ENCODE measurements at places on chromosomes 13 and 19. TPM values are rescaled to one million over a fixed set of nuclear protein-coding genes. Genes with fewer than 3 reads are reported as not detected.

GRCh38 chr19:45395821-45396617, 8.8 kb downstream of the PPP1R13L start:
- no peak for DNase-seq
- H3K4me1 ChIP-seq, result peaks cover 3% of the 10 kb centered on the region

DNA sequence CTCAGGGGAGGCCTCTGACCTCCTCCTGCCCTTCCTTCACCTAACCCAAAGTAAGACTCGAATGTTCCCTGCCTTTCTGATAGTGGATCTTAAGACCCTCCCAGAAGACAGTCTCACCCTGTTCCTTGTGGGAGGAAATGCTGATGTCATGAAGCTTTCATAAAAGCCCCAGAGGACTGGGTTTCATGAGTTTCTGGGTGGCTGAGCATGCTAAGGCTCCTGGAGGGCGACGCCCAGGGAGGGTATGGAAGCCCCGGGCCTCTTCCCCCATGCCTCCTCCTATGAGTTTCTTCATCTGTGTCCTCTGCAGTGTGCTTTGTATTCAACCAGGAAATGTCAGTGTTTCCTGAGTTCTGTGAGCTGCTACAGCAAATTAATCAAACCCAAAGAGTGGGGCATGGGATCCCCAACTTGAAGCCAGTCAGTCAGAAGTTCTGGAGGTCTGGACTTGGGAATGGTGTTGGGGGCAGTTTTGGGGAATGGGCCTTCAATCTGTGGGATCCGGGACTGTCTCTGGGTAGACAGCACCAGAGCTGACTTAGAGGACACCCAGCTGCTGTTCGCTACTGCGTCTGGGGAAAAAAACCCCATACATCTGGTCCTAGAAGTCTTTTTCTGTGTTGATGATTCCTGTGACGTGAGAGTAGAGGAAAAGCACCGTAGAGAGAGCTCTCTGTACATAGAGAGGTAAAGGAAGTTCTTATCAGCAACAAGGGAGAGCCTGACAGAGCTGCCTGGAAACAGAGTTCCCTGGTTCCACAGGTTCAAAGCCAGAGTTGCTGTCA, 2.0 kb upstream of the LILRB2 start:
- no peak for DNase-seq
- H3K36me3 ChIP-seq, result no peaks in the 10 kb centered on the region
- H3K4me3 ChIP-seq, result no peak overlapping the region
- H3K27me3 ChIP-seq, result no peaks in the 10 kb centered on the region
- H3K4me1 ChIP-seq, result no peaks in the 10 kb centered on the region

- no peak overlapping the region for H3K27ac ChIP-seq
- no peak for DNase-seq
- no peaks in the 10 kb centered on the region for H3K36me3 ChIP-seq
- H3K4me1 ChIP-seq, result no peaks in the 10 kb centered on the region
These were observed 136.8 kb downstream of the DCLK1 start for GRCh38 chr13:35994131-35994966.

GRCh38 chr19:20182222-20182785, 15.3 kb downstream of the ZNF486 start:
- no peak overlapping the region for H3K27ac ChIP-seq
- H3K36me3 ChIP-seq, result no peaks in the 10 kb centered on the region
- H3K4me1 ChIP-seq, result no peaks in the 10 kb centered on the region
- no peak overlapping the region for H3K4me3 ChIP-seq

Gene FGF22
- total RNA-seq, result not detected

Gene PRTN3
- total RNA-seq, result not detected

GRCh38 chr13:59527500-59527899, 636.2 kb downstream of the DIAPH3 start:
- H3K4me1 ChIP-seq, result no peaks in the 10 kb centered on the region
- no peaks in the 10 kb centered on the region for H3K27me3 ChIP-seq
- H3K36me3 ChIP-seq, result no peaks in the 10 kb centered on the region
- no peak overlapping the region for H3K4me3 ChIP-seq

Gene SIGLEC8
- 0.32 TPM for total RNA-seq

GRCh38 chr13:97276862-97277269, 54.7 kb downstream of the MBNL2 start:
- peak overlapping the region; percentile 11 for H3K27ac ChIP-seq
- H3K4me3 ChIP-seq, result no peak overlapping the region
- no peak for DNase-seq
- no peaks in the 10 kb centered on the region for H3K27me3 ChIP-seq
- H3K36me3 ChIP-seq, result no peaks in the 10 kb centered on the region

DNA sequence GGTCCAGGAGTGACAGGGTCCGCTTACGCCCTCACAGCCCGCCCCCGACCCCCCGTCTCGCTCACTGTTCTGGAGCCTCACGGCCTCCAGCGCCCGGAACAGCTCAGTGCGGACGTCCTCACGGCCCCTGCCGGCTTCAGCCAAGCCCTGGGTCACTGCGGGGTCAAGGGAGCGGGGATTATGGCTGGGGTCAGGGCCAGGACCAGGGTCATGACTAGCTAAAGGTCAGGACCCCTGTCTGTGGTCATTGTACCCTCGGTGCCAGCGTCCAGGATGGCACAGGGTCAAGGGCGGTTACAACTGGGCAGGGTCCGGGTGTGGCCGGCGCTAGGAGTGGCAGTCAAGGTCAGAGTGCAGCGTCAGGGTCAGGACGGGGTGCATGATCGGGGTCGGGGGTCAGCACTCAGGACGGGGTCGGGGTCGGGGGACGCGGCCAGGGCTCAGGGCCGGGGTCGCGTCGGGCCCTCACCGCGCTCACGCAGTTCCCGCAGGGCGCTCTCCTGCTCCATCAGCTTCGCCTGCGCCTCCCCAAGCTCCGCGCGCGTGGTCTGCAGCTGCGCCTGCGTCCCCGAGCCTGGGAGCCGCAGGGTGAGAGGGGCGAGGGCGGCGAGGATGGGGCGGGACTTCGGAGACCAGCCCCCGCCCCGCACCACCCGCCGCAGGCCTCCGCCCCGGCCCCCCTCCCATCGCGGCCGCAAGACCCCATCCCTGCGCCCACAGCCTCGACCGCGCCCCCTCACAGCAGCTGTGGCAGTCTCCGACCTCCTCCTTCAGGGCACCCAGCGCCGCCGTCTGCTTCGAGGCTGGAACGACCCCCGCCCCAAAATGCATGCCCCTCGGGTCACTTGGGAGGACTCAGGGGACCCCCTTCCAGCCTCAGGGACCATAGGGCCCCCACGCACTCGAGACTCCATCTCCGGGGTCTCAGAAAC, 1.4 kb downstream of the CLEC4G start:
- no peak overlapping the region for H3K27ac ChIP-seq
- H3K4me3 ChIP-seq, result no peak overlapping the region
- H3K4me1 ChIP-seq, result no peaks in the 10 kb centered on the region
- peaks cover 15% of the 10 kb centered on the region for H3K27me3 ChIP-seq
- no peak for DNase-seq

Gene JUND
- 418 TPM for total RNA-seq

DNA sequence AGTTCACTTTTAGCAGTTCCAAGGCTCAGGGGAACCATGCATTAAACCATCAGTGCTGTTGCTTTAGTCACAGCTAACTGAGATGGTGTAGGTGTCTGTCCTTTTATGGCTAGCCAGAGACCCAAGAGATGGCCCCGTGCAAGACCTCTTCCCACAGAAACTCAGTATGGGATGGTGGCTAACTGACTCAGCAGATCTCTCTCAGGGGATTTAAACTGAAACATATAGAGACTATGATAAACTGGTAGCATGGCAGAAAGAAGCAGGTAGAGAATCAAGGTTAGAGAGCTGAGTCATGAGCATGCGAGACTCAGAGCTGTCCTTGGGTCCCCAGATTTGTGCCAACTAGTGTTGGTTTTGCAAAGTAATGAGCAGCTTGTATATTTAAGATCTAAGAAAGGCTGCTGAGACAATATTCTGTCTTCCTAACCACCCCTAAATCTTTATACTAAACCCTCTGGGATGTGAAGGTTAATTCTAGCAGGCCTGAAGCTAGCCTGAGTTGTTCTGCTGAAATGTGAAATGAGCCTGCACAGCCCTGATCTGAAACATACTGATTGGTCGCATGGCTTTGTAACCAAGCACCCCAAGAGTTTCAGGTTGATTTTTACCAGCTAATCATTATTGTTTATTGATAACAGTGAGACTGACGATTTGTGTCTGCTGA, 6.5 kb upstream of the SCEL start:
- no peak overlapping the region for H3K4me3 ChIP-seq
- H3K27me3 ChIP-seq, result no peaks in the 10 kb centered on the region
- no peak for DNase-seq

DNA sequence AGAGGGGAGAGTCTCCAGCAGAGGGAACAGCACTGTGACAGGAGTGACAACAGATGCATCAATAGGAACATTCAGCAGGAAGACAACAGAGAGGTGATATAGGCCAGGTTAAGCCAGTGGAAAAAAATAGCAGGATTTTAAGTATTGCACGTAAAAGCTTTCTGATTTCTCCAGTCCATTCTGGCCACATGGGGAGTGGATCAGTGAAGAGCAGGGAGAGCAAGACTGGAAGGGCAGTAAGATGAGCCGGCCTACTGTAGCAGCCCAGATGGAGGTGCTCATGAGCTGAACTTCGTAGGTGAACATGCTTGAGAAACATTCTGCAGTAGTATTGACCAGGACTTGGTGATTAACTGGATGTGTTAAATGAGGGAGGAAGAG, 1.7 kb downstream of the UTP14C start:
- peaks cover 7% of the 10 kb centered on the region for H3K36me3 ChIP-seq
- no peak overlapping the region for H3K4me3 ChIP-seq
- no peaks in the 10 kb centered on the region for H3K4me1 ChIP-seq
- DNase-seq, result no peak
- H3K27me3 ChIP-seq, result no peaks in the 10 kb centered on the region

DNA sequence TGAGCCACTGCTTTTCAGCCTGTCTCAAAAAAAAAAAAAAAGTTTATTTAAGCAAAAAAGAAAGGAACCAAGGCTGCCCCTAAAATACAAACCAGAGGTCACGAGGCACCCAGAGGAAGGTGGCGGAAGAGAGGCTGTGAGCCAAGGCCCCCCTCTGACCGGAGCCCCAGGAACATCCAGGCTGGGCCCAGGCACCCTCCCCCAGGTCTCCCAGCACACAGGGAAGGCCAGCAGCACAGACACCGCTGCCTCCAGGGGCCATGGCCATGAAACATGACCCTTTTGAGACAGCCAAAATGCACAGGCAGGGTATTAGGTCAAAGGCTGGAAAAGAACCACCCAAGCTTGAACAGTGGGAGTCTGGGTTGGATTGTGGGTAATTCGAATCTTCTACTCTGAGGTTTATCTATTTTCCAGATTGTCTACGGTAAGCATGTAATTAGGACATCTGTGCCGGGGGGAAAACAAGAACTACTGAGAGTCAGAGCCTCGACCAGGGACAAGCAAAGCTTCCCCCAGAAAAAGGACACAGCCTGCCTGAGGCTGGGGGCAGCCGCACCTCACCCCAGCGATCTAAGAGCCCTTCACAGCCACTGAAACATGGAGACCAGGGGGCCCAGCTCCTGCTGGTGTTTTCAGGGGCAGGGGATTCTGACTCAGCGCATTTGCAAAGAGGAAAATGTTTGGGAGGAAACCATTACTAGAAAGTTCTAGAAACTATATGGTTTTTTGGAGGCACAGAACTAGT, 8.4 kb downstream of the PEX11G start:
- DNase-seq, result no peak
- H3K27ac ChIP-seq, result no peak overlapping the region

GRCh38 chr13:32731074-32731473, 144.8 kb downstream of the PDS5B start:
- no peak overlapping the region for H3K4me3 ChIP-seq
- no peak for DNase-seq
- no peak overlapping the region for H3K27ac ChIP-seq
- H3K36me3 ChIP-seq, result no peaks in the 10 kb centered on the region

- H3K27me3 ChIP-seq, result no peaks in the 10 kb centered on the region
- H3K36me3 ChIP-seq, result no peaks in the 10 kb centered on the region
- no peak for DNase-seq
- H3K4me1 ChIP-seq, result no peaks in the 10 kb centered on the region
- H3K27ac ChIP-seq, result no peak overlapping the region
These were observed 489.2 kb upstream of the ARGLU1 start for GRCh38 chr13:107057028-107057631.

DNA sequence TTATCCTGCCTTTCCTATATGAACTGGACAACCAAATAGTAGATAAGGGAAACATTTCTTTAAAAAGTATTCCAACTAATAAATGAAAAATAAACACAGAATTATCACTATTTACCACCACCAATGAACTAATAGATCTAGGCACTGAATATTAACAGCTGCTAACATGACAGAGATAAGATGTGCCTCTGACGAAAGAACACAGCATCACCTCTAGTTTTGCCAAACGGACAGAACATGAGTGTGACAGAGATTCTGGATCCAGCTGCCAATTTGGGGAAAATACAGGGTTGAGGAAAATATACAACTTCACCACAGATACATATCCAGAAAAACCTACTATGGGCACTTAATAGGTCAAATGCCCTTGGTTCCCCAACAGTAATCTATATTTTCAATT, 18.0 kb downstream of the VPS36 start:
- no peaks in the 10 kb centered on the region for H3K4me1 ChIP-seq
- no peak for DNase-seq
- H3K4me3 ChIP-seq, result no peak overlapping the region
- H3K36me3 ChIP-seq, result peaks cover 6% of the 10 kb centered on the region

Gene DACH1
- 5.2 TPM for total RNA-seq

Gene GPR12
- total RNA-seq, result 0.30 TPM

Gene CLIP3
- 3.4 TPM for total RNA-seq

DNA sequence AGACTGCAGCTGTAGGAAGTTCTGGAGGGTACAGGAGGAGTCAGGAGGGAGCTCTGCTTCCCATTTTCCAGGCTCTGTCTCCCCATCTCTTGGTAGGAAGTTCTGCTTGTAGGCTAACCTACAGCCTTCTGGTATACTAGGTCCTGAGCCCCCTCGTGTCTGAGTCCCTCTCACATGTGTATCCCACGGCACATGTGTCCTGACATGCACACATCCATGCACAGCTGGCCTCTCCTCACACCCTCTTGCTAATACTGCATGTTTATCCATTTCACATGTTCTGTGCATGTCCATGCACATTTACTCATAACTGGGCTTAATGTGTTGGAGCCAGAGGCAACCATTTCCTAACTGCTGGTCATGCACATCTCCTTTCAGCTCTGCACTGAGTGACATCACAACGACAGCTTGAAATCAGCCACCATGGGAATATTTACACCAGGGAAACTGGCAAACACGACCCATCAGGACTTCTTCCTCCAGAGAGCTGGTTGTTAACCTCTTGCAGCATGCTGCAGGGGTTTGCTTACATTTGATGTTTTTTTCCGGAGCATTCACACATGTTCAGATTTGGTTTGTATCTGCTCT, 3.0 kb downstream of the CD209 start:
- H3K4me3 ChIP-seq, result no peak overlapping the region
- H3K4me1 ChIP-seq, result no peaks in the 10 kb centered on the region
- H3K27me3 ChIP-seq, result no peaks in the 10 kb centered on the region
- no peak overlapping the region for H3K27ac ChIP-seq
- no peak for DNase-seq

Gene NALCN
- 0.22 TPM for total RNA-seq

Gene UNC13A
- total RNA-seq, result 0.29 TPM

GRCh38 chr13:67619995-67620380, 389.9 kb upstream of the PCDH9 start:
- no peak overlapping the region for H3K4me3 ChIP-seq
- H3K27ac ChIP-seq, result no peak overlapping the region
- H3K27me3 ChIP-seq, result no peaks in the 10 kb centered on the region
- no peaks in the 10 kb centered on the region for H3K4me1 ChIP-seq
- DNase-seq, result no peak

All from colonic mucosa (tissue), 4 donors.